ENCODE measurements at places on chromosomes 2 and 18. TPM values are rescaled to one million over a fixed set of nuclear protein-coding genes. Genes with fewer than 3 reads are reported as not detected.
A peak's percentile ranks its signal among the peaks of the same experiment; 100 is the strongest.

GRCh38 chr2:120739438-120740090, 3.9 kb downstream of the GLI2 start:
- DNase-seq, result peak; percentile 46

- no peak for DNase-seq
Measured at GRCh38 chr2:162138310-162138709, 13.7 kb downstream of the GCG start.

- no peak for DNase-seq
Measured at GRCh38 chr2:234286956-234287355, 209.9 kb downstream of the ARL4C start.

DNA sequence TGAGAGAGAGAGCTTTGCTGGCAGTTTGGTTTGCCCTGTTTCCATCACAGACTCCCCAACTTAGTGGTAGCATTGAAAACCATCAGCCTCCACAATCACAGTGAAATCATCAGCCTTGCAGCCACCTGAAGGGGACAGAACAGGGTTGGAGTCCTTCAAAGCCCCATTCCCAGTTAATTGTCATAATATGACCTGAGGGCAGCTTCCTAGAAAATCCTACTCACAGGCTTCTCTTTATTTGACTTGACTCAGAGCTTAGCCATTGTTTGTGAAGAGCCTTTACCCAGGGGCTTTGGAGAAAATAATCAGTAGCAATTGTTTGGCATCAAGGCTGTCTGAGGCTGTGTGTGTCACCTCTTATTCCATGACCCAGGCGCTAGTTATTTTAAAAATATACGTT, 308.7 kb downstream of the CBLN2 start:
- DNase-seq, result no peak

DNA sequence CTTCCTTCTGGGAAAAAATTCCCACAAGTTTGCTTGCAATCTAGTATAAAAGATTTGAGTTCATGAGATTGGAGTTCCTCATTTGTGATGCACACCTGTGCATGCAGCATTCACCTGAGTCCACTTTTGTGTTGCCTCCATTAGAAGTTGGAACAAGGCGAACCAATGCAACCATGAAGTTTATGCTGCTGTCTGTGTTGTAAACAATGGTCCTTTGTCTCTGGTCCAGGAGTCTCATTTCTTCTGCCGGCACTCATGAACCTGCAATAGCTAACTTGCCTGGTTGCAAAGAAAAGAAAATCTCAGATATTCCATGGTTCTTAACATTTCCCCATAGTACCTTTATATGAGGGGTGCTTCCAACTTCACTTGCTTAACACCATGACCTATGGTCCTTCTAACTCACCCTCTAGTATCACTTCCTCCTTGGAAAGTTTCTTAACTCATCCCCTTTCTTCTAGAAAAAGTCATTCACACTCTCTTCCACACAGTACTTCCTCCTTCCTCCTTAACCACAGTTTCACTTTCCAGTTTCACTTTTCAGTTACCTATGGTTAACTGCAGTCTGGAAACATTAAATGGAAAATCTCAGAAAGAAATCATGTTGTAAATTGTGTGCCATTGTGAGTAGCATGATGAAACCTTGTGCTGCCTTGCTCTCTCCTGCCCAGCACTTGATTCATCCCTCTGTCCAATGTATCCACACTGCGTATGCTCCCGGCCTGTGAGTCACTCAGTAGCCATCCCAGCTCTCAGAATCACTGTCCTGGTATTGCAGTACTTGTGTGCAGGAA, 128.8 kb upstream of the TRIB2 start:
- no peak for DNase-seq

DNA sequence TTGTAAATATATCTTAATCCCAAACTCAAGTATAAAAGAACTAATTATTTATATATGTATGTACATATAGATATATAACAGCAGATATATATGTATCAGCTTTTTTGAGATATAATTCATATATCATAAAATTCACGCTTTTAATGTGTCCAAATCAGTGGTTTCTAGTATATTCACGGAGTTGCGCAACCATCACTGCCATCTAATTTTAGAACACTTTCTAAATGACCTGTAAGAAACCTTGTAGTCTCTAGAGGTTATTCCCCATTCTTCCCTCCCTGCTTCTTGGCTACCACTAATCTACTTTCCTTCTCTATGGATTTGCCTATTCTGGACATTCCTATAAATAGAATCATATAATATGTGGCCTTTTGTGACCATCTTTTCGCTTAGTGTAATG, 163.5 kb upstream of the TCF4 start:
- no peak for DNase-seq

DNA sequence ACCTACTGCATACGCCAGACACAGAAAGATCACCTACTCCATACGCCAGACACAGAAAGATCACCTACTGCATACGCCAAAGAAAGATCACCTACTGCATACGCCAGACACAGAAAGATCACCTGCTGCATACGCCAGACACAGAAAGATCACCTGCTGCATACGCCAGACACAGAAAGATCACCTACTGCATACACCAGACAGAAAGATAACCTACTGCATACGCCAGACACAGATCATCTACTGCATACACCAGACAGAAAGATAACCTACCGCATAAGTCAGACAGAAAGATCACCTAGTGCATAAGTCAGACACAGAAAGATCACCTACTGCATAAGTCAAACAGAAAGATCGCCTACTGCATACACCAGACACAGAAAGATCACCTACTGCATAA, 25.8 kb downstream of the COA5 start:
- DNase-seq, result no peak

DNA sequence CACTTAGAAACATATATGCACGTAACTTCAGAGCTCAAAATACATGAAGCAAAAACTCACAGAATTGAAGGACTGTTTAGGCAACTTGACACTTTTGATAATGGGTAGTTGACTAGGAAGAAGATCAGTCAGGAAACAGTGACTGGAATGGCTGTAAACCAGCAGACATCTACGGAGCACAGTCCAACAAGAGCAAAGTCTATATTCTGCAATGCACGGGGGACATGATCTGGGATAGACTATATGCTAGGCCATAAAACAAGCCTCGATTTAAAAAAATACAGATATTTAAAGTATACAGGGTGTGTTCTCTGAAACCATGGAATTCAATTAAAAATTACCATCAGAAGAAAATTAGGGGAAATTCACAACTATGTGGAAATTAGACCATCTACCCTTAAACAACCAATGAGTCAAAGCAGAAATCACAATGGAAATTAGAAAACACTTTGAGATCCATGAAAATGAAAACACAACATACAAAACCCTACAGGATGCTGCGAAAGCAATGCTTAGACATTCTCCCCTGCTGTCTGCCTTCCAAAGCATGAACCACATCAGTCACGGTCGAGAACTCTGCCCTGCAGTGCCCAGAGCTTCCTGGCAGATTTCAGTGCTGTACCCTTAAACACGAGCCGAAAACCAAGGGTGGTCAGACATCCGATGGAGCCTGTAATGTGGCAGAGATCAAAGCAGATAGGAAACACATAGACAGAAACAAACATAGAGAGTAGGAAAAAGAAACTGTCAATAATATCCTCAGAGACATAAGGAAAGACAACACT, 651.9 kb upstream of the HS6ST1 start:
- DNase-seq, result no peak

- DNase-seq, result no peak
Measured at GRCh38 chr2:177523781-177524180, 131.2 kb downstream of the AGPS start.

DNA sequence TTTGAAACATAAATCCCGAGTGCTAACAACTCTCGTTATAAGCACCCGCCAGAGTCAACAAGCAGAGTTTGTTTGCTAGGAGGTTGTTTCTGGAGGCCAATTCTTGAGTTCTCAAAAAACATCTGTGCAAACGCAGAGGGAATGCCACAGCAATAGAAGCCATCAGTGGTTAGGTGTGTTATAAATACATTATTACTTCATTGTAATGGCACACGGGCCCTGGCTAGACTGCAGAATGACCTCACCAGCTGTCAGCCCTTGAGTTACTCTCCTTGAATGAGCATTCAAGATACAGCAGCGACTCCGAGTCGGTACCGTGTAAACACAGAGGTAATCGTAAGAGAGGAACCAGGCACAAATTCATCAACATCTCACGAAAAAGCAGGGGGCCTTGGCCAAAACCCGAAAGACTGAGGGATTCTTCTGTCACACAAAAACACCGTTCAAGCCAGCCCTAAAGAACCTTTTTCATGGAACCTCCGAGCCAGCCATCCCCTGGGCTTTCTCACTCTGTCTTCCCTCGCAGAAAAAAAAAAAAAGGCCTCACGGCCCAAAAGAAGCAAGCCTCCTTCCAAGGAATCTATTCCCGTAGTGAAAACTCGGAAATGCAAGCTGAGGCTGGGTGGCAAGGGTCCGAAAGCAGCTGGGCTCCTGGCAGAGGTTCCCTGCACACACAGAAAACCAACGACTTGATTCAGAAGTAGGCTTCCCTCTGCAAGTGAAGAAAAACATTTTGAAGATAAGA, 133.7 kb upstream of the MEIS1 start:
- no peak for DNase-seq

DNA sequence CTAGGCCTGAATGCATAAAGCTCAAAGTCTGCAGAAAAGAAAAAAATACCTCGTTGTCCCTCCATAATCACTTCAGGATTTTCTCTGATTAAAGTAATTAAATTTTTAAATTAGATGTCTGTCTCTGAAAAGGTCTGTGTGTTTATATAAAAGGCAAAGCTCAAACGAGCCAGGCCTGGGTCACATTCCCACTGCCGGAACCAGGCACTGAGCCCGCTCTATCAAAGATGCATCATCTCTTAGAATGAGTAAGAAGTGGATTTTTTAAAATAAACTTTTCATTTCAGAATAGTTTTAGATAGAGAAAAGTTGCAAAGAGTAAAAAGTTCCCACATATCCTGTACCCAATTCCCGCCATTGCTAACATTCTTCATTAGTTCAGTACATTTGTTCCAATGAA, 202.1 kb upstream of the KYNU start:
- no peak for DNase-seq

GRCh38 chr2:220466251-220466691, 838.8 kb downstream of the SLC4A3 start:
- no peak for DNase-seq

- DNase-seq, result no peak
Measured at GRCh38 chr2:20542746-20543468, 96.0 kb downstream of the RHOB start.

DNA sequence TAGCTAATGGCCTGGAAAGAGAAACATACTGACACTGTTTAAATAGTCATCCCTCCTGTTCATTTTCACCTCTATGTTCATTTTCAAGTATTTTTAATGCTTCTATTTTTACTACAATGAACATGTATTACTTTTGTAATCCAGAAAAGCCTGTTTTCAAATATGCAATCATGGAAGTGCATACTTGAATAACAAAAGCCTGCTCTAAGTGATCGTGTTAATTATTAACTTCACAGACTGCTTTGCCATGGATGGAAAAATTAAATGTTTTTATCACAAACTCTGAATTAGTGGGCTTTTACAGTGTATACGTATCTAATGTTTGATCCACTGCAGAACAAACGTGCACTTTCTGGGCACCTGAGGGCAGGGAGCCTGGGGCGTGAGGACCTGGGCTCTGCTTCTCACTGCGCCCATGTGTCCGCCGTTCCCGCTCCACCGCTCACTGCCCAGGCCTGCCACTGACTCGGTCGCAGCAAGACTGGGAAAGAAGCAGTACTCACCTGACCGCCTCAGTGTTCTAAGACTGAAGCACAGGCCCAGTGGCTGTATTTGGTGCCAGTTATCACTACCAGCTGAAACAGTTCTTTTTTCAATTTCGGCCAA, 80.6 kb downstream of the UXS1 start:
- no peak for DNase-seq

GRCh38 chr2:229410264-229410663, 139.2 kb upstream of the PID1 start:
- DNase-seq, result no peak

DNA sequence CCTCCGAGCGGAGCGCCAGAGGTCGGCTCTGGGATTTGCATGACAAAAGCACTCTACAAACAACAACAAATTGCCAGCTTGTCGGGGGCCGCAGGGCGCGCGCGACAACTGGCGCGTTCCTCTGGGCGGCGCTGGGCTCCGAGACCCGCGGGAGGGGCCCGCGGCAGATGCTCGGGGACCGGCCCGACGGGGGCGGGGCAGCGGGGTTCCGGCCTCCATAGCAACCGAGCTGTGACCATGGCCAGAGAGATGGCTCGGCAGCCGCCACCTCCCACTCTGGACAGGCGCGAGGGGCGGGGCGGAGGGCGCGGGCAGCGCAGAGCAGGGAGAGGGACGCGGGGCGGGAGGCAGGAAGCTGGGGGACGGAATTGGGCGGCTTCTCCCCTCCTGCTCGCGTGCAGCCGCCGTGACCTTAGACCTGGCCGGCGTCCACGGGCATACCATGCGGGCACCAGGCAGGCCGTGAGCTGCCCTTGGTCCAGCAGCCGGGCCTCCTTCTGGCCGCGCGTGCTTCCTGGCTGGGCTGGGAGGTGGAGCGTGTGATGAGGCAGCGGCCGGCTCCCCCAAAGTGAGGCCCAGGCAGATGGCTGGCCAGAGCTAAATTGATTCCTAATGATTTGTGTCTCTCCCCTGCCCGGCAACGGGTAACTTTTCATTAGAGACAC, 171.5 kb downstream of the CELF4 start:
- peak; percentile 86 for DNase-seq

DNA sequence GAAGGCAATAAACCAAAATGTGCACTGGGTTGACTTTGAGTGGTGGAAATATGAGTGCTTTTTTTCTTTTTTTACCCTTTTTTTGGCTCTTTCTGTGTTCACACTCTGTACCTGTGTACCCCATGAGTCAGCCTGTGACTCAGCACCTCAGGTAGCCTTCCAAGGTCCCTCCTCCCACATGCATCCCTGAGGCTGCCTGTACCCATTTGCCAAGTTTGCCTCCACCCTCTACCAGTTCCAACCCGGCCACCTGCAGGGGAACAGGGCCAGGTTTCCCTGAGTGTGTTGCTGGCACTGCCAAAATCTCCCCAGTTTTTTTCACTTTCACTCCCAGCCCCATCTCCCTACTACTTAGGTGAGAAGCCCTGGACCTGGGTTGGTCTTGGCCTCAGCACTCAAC, 14.0 kb downstream of the CXCR1 start:
- no peak for DNase-seq

- peak; percentile 86 for DNase-seq
Measured at GRCh38 chr2:144414324-144414845, 105.5 kb downstream of the ZEB2 start.

GRCh38 chr2:30796699-30797098, 10.5 kb downstream of the CAPN13 start:
- no peak for DNase-seq

Gene ZSCAN30
- 14.9 TPM for total RNA-seq

Gene KLHL41
- 1.1 TPM for total RNA-seq

Gene FAM237A
- total RNA-seq, result not detected

Gene ZNF892
- 4.1 TPM for total RNA-seq

Gene RNPEPL1
- 49.3 TPM for total RNA-seq

Gene SCYGR2
- total RNA-seq, result not detected

Gene DOK1
- 11.0 TPM for total RNA-seq

Gene IFIH1
- 11.1 TPM for total RNA-seq

Gene LYPD6
- 0.38 TPM for total RNA-seq

Gene NTSR2
- not detected for total RNA-seq

Gene EFEMP1
- total RNA-seq, result 476 TPM

Gene INPP5D
- total RNA-seq, result 14.0 TPM

Gene KCNK3
- 24.4 TPM for total RNA-seq

Measured in posterior vena cava (tissue), 2 donors.